ENCODE measurements at places on chromosomes 12 and 14.

DNA sequence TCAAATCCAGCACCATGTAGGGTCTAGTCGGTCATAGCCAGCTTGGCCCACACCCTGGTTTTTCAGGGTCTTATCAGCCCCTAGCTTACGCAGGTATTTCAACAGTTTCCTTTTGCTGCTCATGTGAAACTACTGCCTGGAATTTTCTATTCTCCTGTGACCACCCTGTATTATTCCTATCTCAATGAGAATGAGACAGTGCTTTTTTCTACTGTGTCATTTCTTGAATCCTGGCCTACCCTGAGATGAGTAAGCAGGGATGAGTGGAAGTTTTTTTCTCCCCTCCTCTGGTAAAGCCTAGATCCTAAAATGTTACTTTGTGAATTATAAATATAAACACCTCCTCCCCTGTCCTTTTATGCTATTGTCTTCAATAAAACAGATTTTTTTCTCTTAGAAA lies 62.7 kb upstream of the ARID2 start:
- no peak for DNase-seq

DNA sequence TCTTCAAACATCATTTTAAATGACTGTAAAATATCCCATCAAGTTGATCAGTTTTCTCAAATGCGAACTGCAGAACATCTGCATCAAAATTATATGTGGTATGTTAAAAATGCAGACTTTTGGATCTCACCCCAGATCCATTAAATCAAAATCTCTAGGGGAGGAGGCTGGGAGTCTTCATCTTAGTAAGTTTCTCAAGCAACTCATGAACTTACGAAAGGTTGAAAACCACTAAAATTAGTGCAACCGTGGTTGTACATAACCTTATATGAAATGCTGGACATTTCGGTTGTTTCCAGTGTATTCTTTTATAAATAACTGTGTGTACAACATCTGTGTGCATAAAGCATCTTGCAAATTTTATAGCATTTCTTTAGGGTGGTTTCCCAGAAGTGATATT lies 39.2 kb downstream of the ZFP36L1 start:
- no peak for DNase-seq

GRCh38 chr12:95216711-95217376 lies 423 bp downstream of the FGD6 start:
- no peak for DNase-seq

DNA sequence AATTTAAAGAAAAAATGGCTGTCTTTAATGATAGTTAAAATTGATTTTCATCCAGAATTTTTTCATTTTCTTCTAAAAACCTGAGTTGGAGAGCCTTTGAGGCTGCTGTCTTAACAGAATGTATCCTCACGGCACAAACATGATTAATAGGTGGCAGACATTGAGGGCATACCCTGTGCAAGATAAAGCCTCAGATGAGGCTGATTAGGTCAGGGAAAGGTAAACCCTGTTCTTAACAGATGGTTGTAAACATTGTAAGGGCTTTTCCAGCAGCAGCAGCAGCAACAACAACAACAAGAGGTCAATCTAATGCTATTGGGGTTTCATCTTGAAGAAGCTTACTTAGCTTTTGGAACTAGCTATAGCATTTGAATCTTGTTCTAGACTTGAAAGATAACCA lies 17.4 kb downstream of the GNG2 start:
- no peak for DNase-seq

GRCh38 chr12:105201299-105201698 lies 34.7 kb downstream of the APPL2 start:
- no peak for DNase-seq

DNA sequence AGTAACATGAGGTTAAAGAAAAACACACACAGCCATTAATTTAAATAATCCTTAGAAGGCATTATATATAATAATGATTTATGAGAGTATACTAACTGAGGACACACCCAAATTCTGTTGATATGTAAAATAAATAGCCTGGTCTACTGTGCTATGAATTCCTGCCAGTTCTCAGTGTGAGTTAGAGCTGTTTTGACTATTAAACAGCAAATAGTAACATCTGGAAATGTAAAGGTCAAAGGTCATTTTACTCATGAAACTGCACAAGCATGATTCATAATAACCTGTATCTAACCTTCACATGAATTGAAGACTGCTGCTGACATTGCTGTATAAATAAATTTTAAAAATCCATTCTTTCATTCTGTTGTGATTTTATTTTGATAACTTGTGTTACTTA lies 966.7 kb downstream of the SLC6A15 start:
- DNase-seq, result no peak

- DNase-seq, result no peak
These were observed 30.7 kb upstream of the DEGS2 start for GRCh38 chr14:100190126-100190525.

DNA sequence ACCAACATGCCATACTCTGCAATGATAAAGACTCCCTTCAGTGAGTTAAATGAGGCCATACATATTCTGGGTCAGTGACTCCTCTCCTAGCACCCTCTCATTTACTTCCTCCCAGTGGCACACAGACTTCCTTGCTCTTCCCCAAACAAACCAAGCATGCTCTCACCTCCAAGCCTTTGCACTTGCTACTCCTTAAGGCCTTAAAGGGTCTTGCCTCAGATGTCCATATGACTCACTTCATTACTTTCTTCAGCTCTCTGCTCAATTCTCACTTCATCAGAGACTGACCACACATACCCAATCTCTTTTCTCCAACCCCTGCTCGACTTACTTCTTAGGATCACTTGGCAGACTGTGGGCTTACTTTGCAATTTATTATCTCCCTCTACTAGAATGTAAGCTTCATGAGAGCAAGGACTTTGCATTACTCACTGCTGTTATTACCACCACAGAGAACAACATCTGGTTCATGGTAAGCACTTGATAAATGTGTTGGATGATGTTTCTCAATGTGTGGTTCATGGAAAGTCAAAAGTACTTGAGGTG lies 22.8 kb downstream of the DDX24 start:
- no peak for DNase-seq

GRCh38 chr14:102279282-102279681 lies 25.7 kb downstream of the MOK start:
- no peak for DNase-seq

- no peak for DNase-seq
These were observed 7.1 kb downstream of the KRT75 start for GRCh38 chr12:52427083-52427482.

GRCh38 chr12:118397708-118398440 lies 21.5 kb downstream of the SUDS3 start:
- no peak for DNase-seq

DNA sequence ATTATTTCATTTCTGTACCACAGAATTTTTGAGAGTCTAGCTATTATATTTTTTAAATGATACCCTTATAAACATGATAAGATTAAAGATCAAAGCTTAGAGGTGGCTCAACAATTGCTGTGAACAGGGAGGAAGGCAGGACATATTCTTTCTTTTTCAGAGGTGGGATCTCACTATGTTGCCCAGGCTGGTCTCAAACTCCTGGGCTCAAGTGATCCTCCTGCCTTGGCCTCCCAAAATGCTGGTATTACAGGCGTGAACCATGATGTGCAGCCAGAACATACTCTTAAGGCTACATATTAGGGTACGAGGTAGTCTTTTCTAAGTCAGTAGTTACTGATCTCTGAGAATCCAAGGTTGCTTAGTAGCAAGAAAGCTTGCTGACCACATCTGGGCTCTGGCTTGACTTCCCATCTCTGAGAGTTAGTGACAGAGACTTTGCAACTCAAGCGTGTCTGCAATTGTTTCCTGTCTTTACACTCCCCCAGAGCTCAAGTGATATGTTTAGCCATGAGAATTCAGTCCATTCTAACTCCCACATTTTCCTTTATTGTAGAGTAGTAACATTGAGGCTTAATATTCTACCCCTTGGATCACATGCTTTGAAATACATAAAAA lies 8.6 kb downstream of the RAB5B start:
- no peak for DNase-seq

GRCh38 chr12:109170324-109170723 lies 53.9 kb downstream of the ACACB start:
- DNase-seq, result no peak

Data from activated T-helper 1 cell treated with anti-CD3 and anti-CD28 coated beads, Interleukin-2, amount 50 U/mL, for 16 hours (primary cell).